ENCODE measurements at places on chromosomes 11 and 22.

GRCh38 chr22:44190381-44190976, 9.8 kb downstream of the PARVG start:
- DNase-seq, result no peak

GRCh38 chr22:25212337-25212736, 7.1 kb upstream of the CRYBB2 start:
- DNase-seq, result no peak

- peak; percentile 84 for DNase-seq
These were observed 1.4 kb downstream of the MFNG start for GRCh38 chr22:37484480-37485394.

DNA sequence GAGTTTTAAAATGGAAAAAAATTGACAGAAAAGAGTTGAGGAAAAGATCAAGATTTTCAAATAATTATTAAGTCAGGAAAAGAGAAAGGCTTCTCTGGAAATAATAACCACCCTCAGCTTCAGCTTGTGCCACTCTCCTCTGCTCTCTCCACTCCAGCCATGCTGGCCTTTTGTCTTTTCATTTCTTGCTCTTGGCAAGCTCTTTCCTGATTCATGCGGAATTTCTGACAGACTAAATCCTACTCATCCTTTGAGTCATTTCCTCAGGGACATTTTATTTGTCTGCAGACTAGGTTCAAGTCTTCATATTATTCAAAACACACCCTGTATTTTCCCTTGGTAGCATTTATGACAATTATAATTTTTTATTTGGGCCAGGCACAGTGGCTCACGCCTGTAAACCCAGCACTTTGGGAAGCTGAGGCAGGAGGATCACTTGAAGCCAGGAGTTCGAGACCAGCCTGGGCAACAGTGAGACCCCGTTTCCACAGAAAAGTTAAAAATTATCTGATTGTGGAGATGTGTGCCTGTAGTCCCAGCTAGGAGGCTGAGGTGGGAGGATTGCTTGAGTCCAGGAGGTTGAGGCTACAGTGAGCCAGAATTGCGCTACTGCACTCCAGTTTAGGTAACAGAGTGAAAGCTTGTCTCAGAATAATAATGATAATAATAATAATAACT, 7.8 kb upstream of the P4HA3 start:
- no peak for DNase-seq

GRCh38 chr11:73164803-73165540, 22.9 kb upstream of the FCHSD2 start:
- DNase-seq, result no peak

DNA sequence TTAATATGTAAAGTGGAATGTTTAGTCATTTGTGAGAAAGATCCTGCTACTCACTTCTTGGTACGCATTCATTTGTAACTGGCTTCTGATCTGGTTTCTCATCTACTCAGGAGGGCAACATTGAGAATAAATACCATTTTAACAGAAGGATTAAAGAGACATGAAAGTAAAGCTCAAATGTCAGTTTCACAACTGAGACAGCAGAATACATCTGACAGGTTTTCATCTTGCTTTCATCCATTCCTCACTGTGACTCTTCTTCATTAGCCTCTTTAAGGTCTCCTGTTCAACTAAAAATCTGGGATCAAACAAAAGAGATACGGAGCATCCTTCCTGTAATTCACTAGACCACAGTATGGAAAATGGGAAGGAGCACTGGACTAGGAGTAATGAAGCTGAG, 31.4 kb upstream of the CCDC89 start:
- no peak for DNase-seq

- no peak for DNase-seq
These were observed 12.6 kb downstream of the PPARA start for GRCh38 chr22:46162771-46163556.

DNA sequence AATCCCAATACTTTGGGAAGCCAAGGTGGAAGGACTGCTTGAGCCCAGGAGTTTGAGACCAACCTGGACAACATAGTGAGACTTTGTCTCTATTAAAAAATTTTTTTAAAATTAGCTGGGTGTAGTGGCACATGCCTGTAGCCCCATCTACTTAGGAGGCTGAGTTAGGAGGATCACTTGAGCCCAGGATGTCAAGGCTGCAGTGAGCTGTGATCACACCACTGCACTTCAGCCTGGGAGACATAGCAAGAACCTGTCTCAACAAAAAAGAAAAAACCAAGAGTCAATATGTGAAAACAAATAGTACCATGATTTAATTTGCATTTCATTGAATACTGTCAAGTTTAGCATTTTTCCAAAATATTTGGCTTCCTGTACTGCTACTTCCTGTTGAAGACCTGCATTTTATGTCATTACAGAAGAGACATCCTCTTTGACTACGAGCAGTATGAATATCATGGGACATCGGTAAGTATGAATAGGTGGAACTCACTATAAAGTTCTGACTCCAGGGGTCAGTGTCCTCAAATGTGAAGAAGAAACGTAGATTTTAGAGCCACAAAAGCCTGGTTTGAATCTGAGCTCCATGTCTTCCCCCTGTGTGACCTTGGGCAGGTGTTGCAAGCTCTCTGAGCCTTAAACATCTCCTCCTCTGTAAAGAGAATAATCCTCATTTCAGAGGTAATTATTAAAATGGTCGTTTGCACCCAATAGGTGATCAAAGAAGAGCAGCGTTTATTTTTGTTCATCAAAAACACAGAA, 16.0 kb downstream of the CDC45 start:
- peak; percentile 40 for DNase-seq

- DNase-seq, result no peak
These were observed 903.7 kb downstream of the FAM181B start for GRCh38 chr11:81829976-81830375.

DNA sequence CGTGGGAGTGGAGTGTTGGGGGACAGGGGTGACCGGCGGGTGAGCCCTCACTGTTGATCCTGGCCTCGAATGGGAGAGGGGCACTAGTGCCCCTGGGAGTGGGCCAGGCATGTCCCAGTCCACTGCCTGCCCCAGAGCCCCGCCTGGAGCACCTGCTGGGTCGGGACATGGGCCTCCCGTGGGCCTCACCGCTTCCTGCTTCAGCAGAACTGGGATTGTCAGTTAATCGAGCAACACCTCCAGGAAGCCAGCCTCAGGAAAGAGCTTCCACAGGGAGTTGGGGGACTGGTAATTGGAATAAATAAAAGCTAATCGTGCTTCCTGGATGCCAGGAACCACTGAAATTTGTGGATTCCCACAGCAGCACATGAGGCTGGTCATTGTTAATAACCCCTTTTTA, 43.8 kb downstream of the PARVB start:
- no peak for DNase-seq

DNA sequence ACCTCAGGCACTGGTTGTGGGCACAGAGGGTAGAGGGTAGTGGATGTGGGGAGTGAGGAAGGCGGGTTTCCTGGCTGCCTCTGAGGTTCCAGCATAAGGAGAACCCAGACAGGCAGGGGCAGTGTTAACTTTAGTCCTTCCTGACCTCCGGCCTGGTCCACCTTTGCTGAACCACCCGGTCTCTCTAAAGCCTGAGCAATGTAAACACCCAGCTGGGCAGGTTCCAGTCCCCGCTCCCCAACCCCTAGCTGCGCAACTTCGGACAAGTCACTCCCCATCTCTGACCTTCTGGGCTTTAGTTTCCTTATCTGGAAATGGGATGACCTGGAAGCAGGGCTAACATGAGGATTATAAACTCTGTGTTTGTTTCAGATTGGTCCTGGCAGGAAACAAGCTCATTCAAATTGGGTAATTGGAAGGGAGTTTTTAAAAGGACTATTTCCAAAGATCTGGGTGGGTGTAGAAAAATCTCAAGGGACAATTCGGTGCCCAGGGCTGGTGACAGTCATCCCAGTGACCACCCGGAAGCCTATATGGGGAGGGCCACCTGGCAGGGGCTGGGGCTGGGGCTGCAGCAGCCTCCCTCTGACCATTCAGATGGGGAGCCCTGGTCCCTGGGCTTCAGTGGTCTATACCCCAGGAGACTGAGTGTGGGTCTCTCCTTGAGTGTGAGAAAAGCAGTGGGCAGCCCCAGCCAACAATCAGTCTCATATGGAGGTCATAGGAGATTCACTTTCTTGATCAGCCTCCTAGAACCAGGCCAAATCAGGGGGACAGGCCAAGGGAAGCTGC, 108.3 kb upstream of the SYT13 start:
- no peak for DNase-seq

DNA sequence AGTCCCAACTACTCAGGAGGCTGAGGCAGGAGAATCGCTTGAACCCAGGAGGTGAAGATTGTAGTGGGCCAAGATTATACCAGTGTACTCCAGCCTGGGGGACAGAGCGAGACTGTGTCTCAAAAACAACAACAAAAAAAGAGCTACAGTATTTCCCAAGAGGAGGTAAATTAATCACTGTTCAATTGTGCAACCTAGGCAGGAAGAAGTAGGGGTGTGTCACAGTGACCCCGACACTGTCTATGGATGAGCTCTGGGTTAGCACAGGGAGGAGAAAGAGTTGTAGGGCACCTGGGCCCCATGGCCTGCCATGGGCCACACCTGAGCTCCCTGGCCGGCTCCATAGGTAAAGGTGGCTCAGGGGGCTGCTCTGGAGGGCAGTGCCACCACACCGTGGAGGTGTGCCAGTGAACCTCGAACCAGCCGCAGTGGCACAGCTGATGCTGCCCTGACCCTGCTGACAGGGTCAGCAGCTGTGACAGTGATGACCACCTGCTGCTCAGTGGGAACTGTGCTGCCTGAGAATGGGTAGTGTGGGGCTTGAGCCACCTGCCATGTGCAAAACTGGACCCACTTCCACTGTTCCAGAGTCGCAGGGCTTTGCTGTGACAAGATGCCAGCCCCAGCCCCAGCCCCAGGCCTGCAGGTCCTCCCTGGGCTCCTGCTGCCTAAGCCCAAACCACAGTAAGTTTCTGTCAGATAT, 84.0 kb upstream of the PITPNB start:
- no peak for DNase-seq

- no peak for DNase-seq
These were observed 108.9 kb upstream of the OLFML1 start for GRCh38 chr11:7376386-7376785.

DNA sequence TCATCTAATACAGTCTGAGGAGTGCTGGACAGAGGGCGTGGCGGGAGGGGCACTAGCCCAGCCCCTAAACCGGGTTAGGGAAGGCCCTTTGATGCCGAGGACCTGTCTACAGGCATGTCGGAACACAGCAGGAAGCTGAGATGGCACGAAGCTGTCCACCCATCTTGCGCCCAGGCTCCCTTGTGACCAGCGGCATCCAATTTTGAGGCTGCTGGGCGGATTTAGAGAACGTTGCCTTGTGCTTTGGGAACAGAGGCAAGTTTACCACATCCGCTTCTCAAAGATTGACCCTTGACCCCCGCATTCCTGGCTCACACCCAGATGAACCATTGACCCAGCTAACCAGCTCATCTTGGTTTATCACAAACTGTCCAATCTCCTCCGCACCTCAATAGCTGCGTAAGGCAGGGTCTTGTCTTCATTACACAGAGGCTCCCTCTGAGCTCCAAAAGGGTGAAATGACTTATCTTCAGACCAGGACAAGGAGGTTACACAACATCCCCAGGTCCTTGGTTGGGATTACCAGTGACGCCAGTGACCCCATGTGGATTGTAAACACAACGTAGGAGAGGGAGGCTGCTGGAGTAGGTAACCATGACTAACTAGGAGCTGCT, 4.5 kb downstream of the FAM83F start:
- no peak for DNase-seq

GRCh38 chr11:77151804-77152509, 23.9 kb downstream of the MYO7A start:
- DNase-seq, result peak; percentile 47

- no peak for DNase-seq
These were observed 25.7 kb upstream of the GAL start for GRCh38 chr11:68658661-68659060.

GRCh38 chr22:36541831-36542411, 13.0 kb upstream of the EIF3D start:
- no peak for DNase-seq

- DNase-seq, result no peak
These were observed 35.7 kb downstream of the NECTIN1 start for GRCh38 chr11:119693253-119693815.

DNA sequence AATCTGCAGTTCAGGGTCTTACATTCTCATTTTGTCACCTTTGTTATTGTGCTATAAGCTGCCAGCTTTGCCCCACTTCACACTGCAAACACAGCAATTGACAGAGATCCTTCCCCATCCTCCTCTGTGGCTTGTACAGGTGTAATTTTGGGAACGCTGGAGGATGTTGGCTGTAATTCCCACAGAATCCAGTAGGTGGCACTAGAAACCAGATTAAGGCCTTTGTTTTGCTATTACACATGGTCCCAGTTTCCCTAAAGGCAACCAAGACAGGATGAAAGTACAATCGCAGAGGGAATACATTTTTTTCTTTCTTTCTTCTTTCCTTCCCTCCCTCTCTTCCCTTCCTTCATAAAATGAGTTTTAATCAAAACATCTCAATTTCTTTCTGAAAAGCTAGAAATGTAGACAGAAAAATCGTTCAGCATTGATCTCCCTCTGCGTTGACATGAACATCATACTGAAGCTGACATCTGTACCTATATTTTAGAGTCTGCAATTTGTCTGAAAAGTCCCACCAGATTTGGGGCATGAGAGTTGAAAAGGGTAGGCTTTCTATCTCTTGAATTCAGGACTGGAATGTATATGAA, 21.3 kb upstream of the NELL1 start:
- DNase-seq, result peak; percentile 49

DNA sequence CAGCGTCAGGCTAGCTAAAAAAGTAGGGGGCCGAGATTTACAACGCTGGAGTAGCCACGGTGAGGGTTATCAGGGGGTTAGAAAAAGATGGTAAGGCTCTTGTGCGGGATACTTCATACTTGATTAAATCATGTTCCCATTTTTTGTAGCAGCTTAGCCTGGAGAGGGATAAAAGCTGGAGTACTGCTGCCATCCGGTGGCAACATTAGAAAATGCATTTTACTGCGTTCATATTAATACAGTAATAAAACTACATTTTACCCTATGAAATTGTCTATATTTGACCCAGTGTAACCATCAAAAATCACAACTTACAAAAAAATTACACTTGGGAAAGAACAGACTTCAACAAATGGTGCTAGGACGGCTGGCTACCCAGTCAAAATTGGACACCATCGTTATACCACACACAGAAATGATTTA, 17.3 kb downstream of the RPUSD4 start:
- peak; percentile 48 for DNase-seq

GRCh38 chr22:18057568-18058209, 20.1 kb upstream of the PEX26 start:
- no peak for DNase-seq

- no peak for DNase-seq
These were observed 106.9 kb downstream of the KIAA1671 start for GRCh38 chr22:25059438-25059837.

DNA sequence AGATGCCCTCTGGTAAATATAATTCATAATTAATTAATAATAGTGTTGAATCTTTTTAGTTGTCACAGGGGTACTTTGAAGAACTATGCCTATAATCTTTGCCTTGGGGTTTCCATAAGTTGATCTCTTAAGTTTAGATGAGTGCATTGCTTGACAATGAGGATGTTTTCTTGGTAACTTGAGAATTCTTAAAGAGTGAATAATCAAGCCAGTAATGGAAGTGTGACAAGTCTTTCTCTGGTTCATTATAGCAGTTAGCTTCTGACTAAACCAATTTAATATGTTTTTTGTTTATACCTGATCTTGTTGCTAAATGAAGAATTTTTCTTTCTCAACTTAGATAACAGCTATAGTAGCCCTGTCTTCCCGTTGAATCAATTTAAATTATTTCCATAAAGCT, 46.2 kb downstream of the ATXN10 start:
- no peak for DNase-seq
